ENCODE measurements at places on chromosomes 12 and 14.

DNA sequence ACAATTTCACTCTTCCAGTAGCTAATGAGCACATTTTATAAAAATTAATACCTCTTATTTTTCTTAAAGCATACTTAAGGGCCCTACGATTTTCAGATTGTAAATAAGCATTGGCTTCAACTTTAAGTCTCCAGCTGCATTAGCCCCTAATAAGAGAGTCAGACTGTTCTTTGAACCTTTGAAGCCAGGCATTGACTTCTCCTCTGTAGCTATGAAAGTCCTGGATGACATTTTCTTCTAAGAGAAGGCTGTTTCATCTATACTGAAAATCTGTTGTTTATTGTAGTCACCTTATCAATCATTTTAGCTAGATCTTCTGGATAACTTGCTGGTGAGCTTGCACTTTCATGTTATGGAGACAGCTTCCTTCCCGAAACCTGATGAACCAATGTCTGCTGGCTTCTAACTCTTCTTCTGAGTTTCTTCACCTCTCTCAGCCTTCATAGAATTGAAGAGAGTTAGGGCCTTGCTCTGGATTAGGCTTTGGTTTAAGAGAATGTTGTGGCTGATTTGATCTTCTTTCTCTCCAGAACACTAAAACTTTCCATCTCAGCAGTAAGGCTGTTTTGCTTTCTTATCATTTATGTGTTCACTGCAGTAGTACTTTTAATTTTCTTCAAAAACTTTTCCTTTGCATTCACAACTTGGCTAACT is 377.1 kb upstream of the RGS6 start:
- no peak for DNase-seq

- no peak for DNase-seq
Observed at GRCh38 chr12:117742721-117743120, 226.1 kb downstream of the KSR2 start.

GRCh38 chr14:84375235-84375634 is 1154.7 kb upstream of the FLRT2 start:
- no peak for DNase-seq

DNA sequence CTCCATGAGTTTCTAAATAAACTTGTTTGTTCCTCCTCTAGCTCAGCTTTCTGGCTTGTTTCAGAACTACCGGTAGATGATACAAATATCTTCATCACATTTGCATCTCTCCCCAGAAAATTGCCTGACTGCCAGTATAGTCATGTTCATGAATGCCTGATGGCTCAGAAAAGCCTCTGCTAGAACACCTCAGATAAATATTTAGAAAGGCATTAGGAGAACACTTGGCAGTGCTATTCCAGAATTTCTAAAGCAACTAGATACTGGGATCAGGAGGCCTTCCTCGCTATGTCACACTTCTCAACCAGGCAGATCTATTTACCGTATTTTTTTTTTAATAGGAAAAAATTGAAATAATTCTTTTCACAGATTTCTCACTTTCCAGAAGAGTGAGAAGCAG is 32.3 kb upstream of the KRAS start:
- no peak for DNase-seq

DNA sequence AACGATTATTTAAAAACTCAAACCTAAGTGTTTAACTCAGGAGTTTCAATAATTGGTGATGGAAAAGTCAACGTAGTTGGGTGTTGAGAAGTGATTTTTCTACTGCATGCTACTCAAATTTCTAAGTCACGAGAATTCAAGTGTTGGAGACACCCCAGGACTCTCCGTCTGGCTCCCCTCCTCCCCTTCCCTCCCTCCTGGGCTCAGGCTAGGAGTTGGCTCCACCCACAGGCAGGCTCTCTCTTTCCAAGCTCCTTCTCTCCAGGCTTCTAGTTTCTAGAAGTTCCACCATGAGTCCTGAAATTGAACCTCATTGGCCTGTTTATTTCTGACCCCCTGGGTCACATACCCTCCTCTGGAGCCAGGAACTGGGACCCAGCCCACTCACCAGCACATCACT is 73.0 kb downstream of the TMEM132D start:
- no peak for DNase-seq

DNA sequence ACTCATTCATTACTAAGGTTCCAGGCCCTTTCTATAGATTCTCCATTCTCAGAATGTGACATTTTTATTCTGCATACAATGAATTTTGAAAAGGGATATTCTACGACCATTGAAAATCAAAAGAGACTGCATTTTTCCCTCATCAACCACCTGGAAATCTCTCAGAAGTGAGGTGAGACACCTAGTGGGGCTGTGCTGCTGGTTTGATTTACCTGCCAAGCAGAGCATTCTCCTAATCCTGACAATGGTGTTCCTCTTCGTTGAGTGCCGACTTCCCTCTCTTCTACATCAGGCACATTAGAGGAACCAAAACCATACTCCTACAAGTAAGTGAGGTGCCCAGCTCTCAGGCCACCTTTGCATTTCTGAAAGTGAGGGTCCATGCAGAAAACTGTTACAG is 14.9 kb downstream of the CKB start:
- no peak for DNase-seq

DNA sequence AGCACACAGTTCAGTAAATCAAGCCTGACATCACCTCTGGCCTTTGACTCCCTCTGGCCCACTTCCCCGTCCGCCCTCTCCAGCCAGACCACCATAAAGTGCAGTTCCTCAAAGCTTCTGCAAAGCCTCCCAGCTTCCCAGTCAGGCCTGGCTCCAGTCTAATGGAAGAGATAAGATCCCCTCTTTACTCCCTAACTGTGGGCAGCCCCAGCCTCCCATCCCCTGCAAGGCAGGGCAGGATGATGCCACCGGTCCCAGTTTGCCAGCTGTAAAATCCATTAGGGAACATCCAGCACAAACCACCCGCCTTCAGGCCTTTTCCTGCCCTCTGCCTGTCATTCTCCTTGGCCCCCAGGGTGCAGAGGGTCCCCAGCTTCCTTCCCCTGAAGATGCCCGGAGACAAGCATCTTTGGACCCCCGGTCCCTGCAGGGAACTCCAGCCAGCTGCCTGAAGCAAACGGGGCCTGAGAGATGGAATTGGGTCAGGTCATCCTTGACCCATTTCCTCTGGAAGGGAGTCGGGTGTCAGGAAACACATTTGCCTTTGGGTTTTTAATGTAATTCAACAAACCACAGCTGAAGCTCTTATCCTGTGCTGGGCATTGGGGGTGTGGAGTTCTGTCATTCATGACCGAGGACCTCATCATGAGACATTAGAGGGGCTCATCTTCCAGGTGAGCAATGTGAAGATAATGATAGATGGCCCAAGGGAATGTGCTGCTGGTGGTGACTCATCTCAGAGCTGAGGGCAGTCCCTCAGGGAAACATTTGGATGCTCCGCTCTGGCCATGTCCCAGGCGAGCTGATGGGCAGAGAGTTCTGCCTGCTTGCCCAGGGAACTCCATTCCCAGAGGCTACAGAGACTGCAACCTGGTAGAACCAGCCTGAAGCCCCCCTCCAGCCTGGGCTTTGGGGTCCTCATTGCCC is 93.8 kb upstream of the CLMN start:
- DNase-seq = no peak

GRCh38 chr14:98290596-98290995 is 981.4 kb downstream of the BCL11B start:
- DNase-seq = no peak

GRCh38 chr14:72314808-72315435 is 382.7 kb downstream of the RGS6 start:
- DNase-seq = no peak

DNA sequence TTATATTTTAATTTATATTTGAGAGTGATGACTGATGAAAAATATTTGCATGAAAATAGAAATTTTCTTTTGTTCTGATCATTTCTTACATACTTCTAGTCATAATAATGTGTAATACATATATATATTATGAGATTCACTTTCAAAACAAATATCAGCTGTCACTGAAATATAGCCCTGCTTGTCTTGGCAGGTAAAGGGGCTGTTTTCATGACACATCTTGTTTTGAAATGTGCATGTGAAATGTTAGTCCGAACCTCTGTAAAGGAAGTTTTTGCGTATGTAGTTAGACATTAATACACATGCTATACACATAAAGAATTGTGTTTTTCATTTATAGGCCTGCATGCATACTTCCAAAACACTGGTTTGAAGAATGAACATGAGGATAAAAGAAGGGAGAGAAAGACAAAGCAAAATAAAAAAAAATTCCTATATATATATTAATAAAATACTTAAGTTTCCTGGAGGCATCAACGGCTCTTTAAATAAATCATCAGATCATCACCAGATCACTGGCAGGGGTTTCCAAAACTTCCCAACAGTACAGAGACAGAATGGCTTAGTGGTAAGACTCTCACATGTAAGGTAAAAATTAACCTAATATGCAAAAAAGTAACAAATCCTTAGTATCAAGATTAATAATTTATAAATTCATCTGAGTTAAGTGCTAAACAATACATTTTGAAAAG is 60.1 kb downstream of the SEL1L start:
- no peak for DNase-seq

GRCh38 chr14:68649476-68650189 is 143.2 kb downstream of the ZFP36L1 start:
- DNase-seq = no peak

GRCh38 chr14:31927348-31927832 is 149.7 kb upstream of the ARHGAP5 start:
- DNase-seq = no peak

DNA sequence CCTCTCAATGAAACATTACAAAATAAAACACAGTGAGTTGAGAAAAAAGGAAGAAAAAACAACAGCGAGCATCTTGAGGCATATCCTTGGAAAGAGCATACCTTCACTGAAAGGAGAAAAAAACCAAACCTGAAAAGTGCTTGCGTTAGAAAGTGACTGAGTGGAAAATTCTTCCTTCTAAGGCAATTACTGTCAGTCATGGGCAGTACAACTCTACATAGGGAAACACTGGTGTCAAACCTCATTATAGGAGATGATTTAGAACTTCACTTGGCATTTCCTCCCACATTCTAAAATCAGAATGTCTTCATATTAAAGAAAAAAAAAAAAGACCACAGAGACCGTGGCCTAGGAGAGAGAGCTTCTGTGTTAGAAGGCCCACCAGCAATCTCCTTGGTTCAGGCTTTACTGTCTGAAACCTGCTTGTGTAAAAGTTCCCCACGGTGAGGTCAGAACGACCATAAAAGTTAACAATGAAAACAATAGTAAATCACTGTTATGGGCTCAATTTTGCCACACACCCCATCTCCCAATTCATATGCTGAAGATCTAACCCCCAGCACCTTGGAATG is 91.1 kb upstream of the CRY1 start:
- DNase-seq = no peak

DNA sequence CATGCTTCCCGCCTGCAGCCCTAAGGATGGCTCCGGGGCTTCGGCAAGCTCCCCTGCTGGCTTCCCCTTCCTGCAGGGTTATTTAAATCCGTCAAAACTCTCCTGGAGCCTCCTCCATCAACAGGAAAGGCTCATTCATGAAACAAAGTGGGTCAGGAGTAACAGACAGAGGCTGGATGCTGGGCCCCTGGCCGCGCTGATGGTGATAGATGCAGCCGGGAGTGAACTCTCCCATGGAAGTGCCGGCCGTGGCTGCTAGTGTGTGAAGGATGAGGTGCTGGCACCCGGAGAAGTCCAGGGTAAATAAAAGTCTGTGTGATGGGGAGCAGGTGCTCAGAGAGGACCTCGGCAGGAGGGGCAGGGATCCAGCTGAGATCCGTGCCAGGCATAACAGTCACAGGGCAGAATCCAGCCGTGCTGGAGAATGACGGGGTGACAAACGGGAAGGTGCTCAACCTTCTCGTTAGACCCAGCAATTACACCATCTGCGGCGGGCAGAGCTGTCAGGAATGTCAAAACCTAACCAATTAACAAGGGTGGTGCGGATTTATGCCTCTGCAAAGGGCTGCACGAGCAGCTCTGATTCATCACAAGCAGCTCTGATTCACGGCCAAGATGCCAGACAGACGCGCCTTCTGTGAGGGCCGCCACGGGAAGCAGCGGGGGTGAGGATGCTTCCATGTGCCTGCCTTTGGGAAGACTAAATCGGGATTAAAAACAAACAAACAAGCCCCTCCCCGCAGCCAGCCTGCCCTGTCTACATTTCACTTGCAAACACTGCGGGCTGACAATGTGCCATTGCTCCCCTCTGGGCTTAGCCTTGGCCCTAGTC is 55.6 kb downstream of the SYNE3 start:
- no peak for DNase-seq

GRCh38 chr14:36222952-36223468 is 46.5 kb upstream of the PTCSC3 start:
- DNase-seq = no peak

GRCh38 chr12:15201056-15201455 is 20.2 kb downstream of the RERG start:
- DNase-seq = no peak

DNA sequence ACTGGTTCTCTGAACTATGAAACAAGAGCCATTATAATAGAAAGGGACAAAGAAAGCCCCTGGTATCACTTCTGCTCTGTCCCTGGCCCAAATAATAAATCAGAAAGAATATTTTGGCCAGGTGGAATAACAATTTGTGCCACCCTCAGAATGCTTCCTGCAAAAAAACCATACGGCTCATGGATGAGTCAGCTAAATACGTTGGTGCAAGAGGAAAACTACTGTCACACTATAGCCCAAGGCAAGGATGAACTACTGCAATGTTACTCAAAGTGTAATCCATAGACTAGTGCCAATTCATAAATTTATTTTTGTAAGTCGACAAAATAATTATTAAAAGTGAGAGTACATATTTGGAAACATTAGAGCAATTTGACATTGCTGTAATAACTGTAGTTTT is 68.2 kb downstream of the ANKS1B start:
- no peak for DNase-seq

GRCh38 chr12:13343375-13343774 is 146.8 kb downstream of the EMP1 start:
- no peak for DNase-seq

GRCh38 chr14:54808326-54809161 is 94.1 kb downstream of the GCH1 start:
- no peak for DNase-seq

Data from stimulated activated CD8-positive, alpha-beta memory T cell treated with anti-CD3 and anti-CD28 coated beads, Interleukin-15, amount 100 ng/mL, for 24 hours (primary cell).